ENCODE measurements at places on chromosomes 13 and 19. TPM values are rescaled to one million over a fixed set of nuclear protein-coding genes. Genes with fewer than 3 reads are reported as not detected.

GRCh38 chr13:32883474-32883873 is 132.7 kb upstream of the KL start:
- DNase-seq: no peak

Gene ZNF526
- 18.5 TPM for total RNA-seq

Gene MRI1
- 70.0 TPM for total RNA-seq

Gene LRRC25
- total RNA-seq: not detected

DNA sequence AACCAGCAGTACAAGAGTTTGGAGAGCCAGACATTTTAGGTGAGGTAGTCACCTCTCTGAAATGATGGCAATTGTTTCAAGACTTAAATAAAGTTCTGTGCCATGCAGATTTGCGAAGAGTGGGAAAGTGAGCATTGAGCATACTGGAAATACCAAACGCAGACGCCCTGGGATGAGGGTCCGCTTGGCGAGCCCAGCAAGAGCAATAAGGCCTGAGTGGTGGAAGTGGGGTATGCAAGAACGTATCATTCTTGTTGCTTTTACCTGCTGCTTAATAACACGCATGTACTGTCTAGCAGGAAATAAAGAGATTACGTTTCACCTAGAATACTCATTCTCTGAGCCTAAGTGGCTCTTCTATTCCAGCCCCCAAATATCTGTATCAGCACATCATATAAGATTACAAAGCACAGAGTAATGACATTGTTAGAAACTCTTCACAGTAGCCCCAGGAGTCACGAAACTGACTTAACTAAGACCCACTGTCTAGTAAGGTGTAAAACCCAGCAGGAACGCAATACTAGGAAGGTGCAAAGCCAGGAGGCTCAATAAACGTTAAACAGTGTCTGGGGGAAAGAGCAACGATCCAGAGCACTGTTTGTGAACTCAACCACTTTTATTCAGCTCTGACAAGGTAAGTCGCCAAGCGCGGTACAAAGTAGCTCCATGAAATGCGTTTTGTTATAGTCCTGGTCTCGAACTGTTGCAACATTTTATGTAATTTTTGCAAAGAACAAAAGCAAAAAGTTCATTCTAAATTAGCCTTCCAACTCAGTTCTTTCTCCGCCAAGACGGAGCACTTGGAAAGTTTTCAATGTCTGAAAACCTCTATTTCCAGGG is 1.2 kb downstream of the RCBTB2 start:
- no peak for DNase-seq

- no peak for DNase-seq
Observed at GRCh38 chr19:17570791-17571190, 15.3 kb downstream of the COLGALT1 start.

Gene SMARCA4
- 118 TPM for total RNA-seq

Gene MED26
- 15.5 TPM for total RNA-seq

DNA sequence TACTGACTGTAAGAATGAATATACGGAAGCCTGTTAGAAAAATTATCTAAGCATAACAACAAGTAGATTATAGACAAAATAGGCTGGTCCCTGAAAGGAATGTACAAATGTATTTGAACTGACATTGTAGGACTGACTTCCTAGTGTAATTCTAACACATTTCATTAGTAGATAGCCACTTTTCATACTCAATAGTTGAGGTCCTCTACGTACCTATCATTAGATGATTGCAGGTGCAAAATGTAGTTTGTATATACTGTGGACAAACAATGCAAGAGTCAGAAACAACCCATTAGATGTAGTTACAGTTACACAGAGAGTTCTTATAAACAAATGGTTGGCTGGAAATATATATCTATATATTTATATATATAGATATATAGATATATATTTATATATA is 402.3 kb upstream of the SLITRK6 start:
- no peak for DNase-seq

- no peak for DNase-seq
Observed at GRCh38 chr13:77653301-77653700, 44.2 kb upstream of the SLAIN1 start.

GRCh38 chr19:54209058-54209810 is 8.6 kb downstream of the RPS9 start:
- peak; percentile 55 for DNase-seq

DNA sequence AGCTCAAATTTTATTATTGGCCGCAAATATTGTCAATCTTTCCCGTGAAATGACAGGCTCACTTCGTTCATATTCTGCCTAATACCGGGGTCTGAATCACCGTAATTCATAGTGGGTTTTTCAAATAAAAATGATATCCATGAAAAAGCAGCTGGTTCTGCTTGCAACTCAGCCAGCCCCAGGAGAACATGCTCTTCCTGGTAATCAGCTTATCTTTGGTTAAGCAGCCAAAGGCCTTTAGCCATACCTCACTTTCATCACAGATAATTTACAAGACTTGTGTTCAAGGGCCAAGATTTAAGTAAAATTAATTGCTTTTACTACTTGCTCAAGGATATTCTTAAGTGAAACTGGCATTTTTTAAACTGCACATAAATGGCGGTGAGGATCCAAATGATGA is 22.5 kb downstream of the RNASEH2B start:
- DNase-seq: no peak

- peak; percentile 74 for DNase-seq
Observed at GRCh38 chr19:12946092-12946721, 545 bp downstream of the RAD23A start.

DNA sequence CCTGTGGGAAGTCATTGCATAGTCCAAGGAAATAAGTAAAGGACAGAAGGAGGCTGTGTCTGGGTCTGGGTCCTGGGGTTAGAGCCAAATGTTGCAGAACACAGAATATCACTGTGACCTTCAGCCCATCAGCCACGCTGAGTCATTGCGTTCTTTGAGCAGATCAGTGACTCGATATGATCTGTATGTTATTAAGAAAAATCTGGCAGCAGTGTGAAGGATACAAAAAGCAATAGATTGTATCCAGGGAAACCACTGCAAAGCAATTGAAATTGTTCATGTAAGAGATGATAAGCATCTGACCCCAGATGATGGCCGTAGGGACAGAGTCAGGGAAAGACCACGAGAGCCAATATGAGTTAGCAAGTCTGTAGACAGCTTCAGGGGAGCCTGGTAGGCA is 1575.1 kb upstream of the SLC10A2 start:
- DNase-seq: no peak

Gene ZNF135
- 0.20 TPM for total RNA-seq

Gene PEG3
- total RNA-seq: not detected

Gene LIG4
- total RNA-seq: 21.8 TPM

GRCh38 chr19:13069415-13070359 is 33.0 kb downstream of the LYL1 start:
- no peak for DNase-seq

Data from natural killer cell treated with Interleukin-12 subunit alpha and Interleukin-12 subunit beta and Interleukin-15 and Interleukin-18, amount 100 ng/mL, for 72 hours (primary cell).